ENCODE measurements at places on chromosomes 4 and X.
A peak's percentile ranks its signal among the peaks of the same experiment; 100 is the strongest.

- peak; percentile 31 for DNase-seq
These were observed 2.2 kb downstream of the NFKB1 start for GRCh38 chr4:102503301-102503746.

- DNase-seq, result no peak
These were observed 244.0 kb downstream of the CPXCR1 start for GRCh38 chrX:88990882-88991582.

DNA sequence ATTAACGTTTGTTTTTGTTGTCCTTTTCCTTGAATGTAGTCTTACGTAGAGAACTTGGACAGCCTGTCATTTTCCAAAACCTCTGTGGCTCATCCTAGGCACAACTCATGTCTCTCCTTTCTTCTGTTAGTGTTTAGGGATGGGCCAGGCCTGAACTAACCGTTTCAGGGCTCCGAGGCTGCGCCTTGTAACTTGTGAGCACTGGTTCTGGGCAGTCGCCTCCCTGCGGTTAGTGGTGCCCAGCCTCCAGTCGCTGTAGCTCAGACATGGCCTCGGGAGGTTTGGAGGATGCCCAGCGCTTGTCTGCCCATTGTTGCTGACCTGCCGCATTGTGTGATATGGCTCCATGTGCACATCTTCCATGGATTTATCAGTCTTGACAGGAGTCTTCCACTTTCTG is 32.8 kb downstream of the TMEM131L start:
- no peak for DNase-seq

DNA sequence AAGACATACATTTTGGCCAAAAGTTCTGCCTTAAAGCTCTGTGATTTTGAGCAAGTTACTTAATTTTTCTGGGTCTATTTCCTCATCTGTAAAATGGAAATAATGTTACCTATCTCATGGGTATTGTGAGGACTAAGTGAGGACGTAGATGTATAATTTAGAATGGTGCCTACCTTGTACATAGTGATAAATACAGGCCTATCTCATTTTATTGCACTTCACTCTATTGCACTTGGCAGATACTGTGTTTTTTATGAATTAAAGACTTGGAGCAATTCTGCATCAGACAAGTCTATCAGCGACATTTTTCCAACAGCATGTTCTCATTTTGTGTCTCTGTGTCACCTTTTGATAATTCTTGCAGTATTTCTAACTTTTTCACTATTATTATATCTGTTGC is 50.9 kb upstream of the RAB9B start:
- no peak for DNase-seq

GRCh38 chr4:23909671-23910070 is 19.8 kb upstream of the PPARGC1A start:
- no peak for DNase-seq
